ENCODE measurements at places on chromosomes 7 and 10.

GRCh38 chr10:130338636-130339024 is 202.4 kb downstream of the GLRX3 start:
- DNase-seq, result no peak

DNA sequence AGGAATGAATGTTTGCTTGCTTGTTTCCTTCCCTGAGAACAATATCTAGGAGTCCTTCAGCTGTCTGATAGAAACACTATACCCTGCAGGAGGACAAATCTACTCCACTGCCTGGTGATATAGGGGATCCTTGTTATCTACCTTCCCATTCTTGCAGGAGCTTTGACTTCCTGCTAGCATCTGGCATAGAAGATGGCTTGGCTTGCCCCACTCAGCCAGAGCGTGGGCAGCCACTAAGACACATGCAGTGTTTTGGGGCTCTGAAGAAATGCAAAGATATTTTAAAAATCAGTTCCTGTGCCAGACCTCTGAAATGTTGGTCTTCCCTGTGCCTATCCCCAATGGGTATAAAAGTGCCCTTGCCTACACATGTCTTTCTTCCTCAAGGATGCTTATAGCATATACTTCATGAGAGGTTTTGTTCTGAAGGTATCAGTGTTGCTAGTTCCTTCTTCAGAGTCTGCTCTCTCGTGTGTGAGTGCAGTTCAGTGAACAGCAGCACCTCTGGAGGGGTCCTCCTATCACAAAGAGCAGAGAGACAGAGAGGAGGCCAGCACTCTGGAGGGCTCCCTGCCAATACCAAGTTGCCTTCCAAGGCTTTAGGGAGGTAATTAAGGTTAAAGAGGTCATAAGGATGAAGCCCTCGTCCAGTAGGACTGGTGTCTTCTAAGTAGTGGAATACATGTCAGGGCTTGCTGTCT is 149.1 kb upstream of the CALCR start:
- DNase-seq, result no peak

GRCh38 chr7:15612205-15612604 is 50.4 kb upstream of the AGMO start:
- no peak for DNase-seq

DNA sequence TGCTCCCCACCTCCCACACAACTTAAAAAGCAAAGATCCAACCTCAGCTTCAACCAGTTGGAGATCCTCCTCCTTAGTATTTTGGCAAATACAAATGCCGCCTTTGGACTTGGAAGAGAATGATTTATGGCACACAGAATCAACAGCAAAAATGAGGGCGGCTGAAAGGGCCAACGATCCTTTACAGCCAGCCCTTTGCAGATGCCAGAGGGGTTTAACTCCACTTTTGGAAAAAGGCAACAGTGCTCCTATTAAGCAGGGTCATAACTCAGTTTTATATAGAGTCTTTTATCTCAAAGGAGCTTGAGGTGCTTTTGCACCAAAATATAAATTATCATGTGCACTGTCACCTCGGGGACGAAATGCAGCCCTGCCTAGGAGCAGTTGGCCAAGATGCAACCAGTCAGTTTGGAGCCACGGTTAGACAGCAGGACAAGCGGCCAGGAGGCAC is 56.7 kb upstream of the JCAD start:
- no peak for DNase-seq

DNA sequence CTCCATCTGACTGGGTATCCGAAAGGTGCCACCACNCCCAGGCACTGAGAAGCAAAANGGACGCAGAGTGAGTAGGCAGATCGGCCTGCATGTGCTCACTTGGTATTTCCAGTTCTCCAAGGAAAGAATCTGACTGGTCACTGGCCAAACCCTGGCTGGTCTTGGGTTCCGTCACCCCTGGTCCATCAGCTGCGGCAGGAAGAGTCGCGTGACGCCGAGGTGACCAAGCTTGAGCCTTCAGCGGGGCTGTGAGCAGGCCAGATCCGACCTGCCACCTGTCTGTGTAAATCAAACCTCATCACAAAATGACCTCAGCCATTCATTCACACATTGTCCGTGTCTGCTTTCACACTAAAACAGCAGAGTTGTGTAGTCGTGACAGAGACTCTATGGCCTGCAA is 28.8 kb upstream of the CHST15 start:
- no peak for DNase-seq

GRCh38 chr7:50359995-50360925 is 55.7 kb downstream of the IKZF1 start:
- DNase-seq, result peak; percentile 72

DNA sequence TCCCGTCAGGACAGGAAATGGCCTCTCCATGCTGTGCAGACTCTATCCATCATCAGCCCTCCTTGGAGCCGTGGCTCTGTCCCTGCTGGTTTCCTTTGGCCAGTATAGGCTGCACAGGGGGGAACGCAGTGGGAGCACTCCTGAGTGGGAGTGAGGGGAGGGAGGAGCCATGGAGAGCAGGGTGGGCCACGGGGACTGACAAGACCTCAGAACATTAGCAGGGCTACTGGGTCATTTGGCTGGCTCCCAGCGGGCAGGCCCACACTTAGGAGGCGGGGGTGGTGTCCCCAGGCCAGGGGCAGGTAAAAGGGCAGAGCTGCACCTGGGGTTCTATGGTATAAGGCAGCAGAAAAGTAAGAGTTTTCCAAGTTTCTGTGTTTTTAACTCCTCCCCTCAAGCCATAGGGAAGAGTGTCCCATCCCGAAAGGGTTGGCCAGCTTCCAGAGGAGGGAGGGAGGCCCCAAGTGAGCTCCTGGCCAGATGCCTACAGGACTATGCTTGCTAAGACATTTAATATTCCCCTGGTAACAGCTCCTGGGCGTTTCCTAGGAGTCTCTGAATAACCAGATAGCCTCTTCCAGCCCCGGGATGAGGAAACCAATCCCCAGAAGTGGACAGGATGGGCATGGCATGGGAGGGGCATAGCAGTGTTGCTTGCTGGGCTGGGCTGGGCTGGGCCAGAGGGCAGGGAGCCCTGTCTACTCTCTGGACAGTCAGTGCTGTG is 5.5 kb upstream of the OPN4 start:
- no peak for DNase-seq

DNA sequence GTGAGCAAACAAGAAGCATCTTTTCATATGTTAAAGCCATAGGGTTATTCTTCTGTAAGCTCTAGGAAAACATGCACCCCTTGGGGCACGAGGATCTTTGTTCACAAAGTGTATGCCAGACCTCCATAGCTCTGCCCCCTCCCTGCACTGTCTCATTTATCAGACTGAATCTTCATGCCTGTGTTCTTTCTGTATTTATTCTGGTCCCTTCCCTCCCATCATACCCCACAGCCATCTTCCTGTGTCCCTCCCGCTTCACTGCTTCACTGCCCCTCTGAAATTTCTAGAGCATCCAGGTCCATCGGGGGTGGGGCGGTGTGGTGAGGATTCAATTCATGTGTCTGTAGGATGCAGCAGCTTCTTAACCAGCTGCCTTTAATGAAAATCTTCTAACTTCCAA is 7.5 kb downstream of the EPHB6 start:
- DNase-seq, result no peak

GRCh38 chr7:140640060-140640637 is 464 bp downstream of the DENND2A start:
- DNase-seq, result no peak

GRCh38 chr7:76357475-76358010 is 1.2 kb downstream of the YWHAG start:
- DNase-seq, result no peak

DNA sequence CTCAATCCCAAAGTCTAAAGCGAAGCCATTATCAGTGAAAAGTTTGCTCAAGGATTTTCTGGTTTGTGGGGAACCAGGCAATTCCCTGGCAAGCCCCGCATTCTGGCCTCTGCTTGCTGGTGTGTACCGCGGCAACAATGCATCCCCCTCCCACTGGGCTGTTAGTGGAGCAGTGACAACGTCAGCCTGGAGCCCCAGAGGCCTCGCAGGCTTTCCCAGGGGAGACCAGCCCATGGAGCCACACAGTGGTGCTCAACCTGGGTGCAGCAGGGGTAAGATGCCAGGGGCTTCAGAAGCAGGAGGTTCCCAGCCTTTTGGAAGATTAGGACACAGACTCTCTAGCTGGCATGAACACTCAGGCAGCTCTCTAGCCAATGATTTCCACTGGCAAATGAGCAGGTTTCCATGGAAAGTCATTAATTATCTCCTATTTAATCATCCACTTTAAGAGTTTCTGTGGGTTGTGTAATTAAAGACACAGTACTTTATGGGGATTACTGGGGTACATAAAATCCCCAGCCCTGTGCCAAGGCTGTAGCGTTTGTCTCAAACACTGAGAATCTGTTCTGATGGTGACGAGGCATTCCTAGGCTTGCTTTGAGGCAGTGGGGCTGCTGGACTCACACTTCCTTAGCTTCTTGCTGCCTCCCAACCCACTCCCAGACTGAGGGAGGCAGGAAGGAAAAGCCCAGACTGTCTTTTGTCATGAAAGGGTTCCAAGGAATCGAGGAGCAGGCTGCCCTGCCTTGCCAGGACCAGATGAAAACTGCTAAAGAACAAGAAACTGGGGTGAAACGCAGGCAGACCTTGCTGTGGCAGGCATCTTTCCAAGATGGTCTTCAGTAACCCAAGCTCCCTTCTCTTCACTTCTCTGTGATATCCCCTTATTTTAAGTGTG is 411.9 kb upstream of the SHH start:
- DNase-seq, result no peak

DNA sequence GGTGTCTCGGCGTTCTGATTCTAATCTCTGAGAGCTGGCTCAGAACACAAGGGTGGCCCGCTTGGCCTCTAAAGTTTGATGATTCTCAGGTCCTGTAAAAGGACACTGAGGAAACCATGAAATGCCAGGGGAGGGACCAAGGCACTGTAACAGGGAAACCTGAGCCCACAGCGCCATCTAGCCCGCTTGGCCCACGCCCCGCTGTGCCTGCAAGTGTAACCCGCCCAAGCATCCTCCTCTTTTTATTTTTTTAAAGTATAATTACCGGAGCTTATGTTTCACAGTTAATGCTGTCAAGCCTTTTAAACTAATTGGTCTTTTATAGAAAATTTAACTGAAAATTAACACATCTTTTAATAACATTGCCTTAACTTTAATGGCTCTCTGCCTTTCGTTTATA is 734.7 kb downstream of the KCNMA1 start:
- DNase-seq, result no peak

DNA sequence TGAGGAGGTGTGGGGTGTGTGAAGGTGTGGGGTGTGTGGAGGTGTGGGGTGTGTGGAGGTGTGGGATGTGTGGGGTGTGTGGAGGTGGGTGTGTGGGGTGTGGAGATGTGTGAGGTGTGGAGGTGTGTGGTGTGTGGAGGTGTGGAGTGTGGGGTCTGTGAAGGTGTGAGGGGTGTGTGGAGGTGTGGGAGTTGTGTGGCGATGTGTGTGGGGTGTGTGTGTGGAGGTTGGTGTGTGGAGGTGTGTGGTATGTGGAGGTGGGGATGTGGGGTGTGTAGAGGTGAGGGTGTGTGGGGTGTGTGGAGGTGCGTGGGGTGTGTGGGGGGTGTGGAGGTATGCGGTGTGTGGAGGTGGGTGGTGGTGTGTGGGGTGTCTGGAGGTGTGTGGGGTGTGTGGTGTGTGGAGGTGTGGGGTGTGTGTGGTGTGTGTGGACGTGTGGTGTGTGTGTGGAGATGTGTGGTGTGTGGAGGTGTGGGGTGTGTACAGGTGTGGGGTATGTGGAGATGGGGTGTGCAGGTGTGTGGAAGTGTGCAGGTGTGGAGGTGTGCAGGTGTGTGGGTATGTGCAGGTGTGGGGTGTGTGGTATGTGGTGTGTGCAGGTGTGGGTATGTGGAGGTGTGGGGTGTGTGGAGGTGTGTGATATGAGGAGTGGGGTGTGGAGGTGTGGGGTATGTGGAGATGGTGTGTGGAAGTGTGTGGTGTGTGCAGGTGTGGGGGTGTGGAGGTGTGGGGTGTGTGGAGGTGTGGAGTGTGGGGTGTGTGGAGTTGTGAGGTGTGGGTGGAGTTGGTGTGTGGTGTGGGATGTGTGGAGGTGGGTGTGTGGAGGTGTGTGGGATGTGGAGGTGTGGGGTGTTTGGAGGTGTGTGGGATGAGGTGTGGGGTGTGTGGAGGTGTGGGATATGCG is 34.5 kb downstream of the SPDYE17 start:
- no peak for DNase-seq

- DNase-seq, result no peak
These were observed 280.1 kb downstream of the TNS3 start for GRCh38 chr7:47301657-47302295.

- peak; percentile 70 for DNase-seq
These were observed 512 bp downstream of the OSBPL3 start for GRCh38 chr7:24979470-24979862.

DNA sequence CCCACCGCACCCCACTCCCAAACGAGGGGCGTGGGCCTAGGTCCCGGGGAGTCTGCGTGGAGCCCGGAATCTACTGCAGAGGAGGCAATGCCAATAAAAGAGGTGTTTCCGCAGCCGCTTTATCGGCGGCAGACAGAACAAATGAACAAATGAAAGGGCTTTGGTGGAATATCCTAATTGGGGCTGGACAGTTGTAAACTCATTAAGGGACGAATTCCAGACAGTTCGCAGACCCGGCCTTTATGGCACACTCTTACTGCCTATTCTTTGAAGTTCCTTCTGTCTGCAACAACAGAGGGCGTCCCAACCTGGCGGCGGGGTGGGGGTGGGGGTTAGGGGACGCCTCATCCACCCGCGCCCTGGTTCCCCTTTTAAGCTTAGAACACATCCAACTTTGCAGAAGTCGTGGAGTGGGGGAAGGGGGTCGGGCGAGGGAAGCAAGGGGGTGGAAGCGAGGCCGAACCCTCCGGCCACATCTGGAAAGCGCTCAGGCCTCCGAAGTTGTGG is 4.1 kb downstream of the HOXA9 start:
- DNase-seq, result no peak

Measured in stimulated activated CD8-positive, alpha-beta memory T cell treated with anti-CD3 and anti-CD28 coated beads, Interleukin-2, amount 100 ng/mL, for 48 hours (primary cell).